MCF 10A (cell line): ENCODE measurements at places on chromosomes 12 and 14. TPM values are rescaled to one million over a fixed set of nuclear protein-coding genes. Genes with fewer than 3 reads are reported as not detected.

- H3K36me3 ChIP-seq, result peaks cover 14% of the 10 kb centered on the region
- H3K27ac ChIP-seq, result no peak overlapping the region
- no peaks in the 10 kb centered on the region for H3K4me1 ChIP-seq
Observed at GRCh38 chr14:69480136-69480535, 4.4 kb upstream of the PLEKHD1 start.

- H3K4me1 ChIP-seq, result no peaks in the 10 kb centered on the region
- H3K27ac ChIP-seq, result no peak overlapping the region
- no peaks in the 10 kb centered on the region for H3K36me3 ChIP-seq
- H3K4me3 ChIP-seq, result no peak overlapping the region
- H3K27me3 ChIP-seq, result no peaks in the 10 kb centered on the region
Observed at GRCh38 chr12:27946421-27946820, 26.1 kb downstream of the PTHLH start.

The TGFB3 gene
- 1.1 and 1.5 TPM in 2 replicates for total RNA-seq

GRCh38 chr12:13843841-13844240 lies 137.6 kb downstream of the GRIN2B start:
- no peaks in the 10 kb centered on the region for H3K36me3 ChIP-seq
- H3K4me1 ChIP-seq, result no peaks in the 10 kb centered on the region
- no peak overlapping the region for H3K4me3 ChIP-seq
- no peak for DNase-seq
- H3K27ac ChIP-seq, result no peak overlapping the region

GRCh38 chr12:85779768-85780167 lies 56.4 kb downstream of the RASSF9 start:
- H3K27me3 ChIP-seq, result no peaks in the 10 kb centered on the region
- no peak overlapping the region for H3K27ac ChIP-seq
- no peaks in the 10 kb centered on the region for H3K36me3 ChIP-seq

DNA sequence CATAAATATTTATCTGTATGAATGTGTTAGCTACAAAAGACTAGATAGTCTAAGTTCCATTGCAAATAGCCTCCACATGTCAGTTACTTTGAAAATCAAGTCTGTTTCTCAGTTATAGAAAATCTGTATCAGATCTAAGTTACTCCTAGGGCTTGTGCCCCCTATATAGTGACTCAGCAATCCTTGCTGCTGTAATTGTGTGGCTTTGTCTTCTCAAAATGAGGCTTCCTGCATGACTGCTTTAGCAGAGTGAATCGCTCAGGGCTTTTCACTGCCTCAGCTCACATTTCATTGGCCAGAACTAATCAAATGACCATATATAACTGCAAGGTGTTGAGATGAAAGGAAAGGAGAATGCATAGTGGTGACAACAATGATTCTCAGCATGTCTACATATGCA lies 552.2 kb upstream of the STXBP6 start:
- H3K4me1 ChIP-seq, result no peaks in the 10 kb centered on the region
- DNase-seq, result no peak
- no peak overlapping the region for H3K27ac ChIP-seq
- H3K4me3 ChIP-seq, result no peak overlapping the region
- no peaks in the 10 kb centered on the region for H3K36me3 ChIP-seq

The OASL gene
- total RNA-seq, result 0.29 and 0.47 TPM in 2 replicates

GRCh38 chr12:95085612-95086011 lies 12.2 kb upstream of the NR2C1 start:
- no peaks in the 10 kb centered on the region for H3K27me3 ChIP-seq
